Astrocyte (in vitro differentiated cells and primary cell): ENCODE measurements at places on chromosomes 2 and 18.

DNA sequence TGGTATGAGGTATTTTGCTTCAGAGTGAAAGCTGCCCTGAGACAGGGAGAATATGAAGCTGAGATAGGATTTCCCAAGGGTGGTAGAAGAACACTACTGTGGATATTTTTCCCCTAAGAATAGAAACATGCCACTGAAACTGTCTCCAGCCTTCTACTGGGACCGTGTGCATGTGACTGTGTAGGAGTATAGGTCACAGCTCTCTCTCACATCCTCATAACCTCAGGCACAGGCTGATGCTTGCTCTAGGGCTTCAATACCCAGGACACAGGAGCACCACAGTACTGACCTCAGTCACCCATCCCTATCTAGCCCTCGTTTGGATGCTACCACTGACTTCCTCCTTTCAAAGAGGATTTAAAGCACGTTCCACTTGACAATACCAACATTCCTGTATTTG lies 67.2 kb downstream of the REV1 start:
- H3K27me3 ChIP-seq: no peaks in the 10 kb centered on the region
- no peak overlapping the region for H3K27ac ChIP-seq
- H3K4me1 ChIP-seq: peaks cover 24% of the 10 kb centered on the region
- no peak for DNase-seq
- no peak overlapping the region for H3K4me3 ChIP-seq

DNA sequence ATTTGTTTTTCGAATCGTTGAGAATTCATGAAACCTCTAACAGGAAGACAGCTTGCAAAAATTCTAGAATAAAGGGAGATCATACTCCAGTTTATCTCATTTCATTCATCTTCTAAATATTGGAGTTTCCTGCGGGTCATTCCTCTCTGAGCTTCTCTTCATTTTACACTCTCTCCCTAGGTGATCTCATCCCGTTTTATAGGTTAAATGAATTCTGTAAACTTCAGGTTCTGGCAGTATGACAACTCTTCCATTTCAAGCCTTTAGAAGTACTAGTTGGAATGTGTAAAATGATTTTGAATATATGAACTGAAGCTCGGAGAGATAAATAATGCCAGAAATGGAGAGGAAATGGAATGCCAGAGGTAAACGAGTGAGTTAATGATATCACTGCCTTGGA lies 312.4 kb downstream of the METTL4 start:
- no peaks in the 10 kb centered on the region for H3K36me3 ChIP-seq
- no peak for DNase-seq
- H3K27ac ChIP-seq: no peak overlapping the region
- no peak overlapping the region for H3K4me3 ChIP-seq
- no peaks in the 10 kb centered on the region for H3K27me3 ChIP-seq
- H3K4me1 ChIP-seq: no peaks in the 10 kb centered on the region

DNA sequence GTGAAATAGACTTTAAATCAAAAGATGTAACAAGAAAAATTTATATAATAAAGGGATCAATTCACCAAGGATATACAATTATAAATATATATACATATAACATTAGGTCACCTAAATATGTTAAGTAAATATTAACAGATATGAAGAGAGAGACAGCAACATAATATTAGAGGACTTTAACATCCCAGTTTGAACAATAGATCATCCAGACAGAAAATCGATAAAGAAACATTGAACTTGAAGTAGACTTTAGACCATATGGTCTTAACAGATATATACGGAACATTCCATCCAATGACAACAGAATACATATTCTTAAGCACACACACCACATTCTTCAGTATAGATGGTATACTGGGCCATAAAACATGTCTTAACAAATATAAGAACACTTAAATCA lies 649.6 kb upstream of the SETBP1 start:
- no peaks in the 10 kb centered on the region for H3K4me1 ChIP-seq
- no peak overlapping the region for H3K4me3 ChIP-seq
- DNase-seq: no peak
- H3K36me3 ChIP-seq: no peaks in the 10 kb centered on the region

DNA sequence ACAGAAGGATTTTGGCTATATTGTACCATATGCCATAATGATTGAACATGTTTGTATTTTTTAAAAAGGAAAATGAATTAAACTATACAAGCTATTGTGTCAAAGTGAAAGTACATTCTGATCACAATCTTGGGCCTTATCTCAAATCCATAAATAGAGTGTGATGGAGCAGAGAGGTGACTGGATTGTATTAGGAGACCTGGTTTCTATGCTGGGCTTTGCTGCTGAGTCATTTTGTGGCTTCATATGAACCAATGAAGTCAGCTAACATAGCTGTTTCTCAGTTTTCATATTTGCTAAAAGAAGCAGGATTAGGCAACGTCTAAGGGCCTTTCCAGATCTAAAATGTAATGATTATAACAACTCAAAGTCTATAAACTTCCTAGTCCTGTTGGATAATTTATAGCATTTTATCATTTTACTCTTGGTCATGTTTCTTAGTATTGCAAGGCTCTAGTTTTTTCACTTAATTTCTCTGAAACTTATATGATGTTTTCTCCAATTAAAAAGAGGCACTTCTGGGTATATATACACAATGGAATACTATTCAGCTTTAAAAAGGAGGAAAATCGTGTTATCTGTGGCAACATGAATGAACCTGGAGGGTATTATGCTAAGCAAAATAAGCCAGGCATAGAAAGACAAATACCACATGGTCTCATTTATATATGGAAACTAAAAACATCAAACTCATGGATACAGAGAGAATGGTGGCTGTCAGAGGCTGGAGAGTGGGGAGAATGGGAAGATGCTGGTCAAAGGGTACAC lies 112.3 kb downstream of the MEP1B start:
- H3K4me3 ChIP-seq: no peak overlapping the region
- H3K36me3 ChIP-seq: no peaks in the 10 kb centered on the region
- peak overlapping the region; percentile 77 for H3K27ac ChIP-seq
- H3K4me1 ChIP-seq: peaks cover 8% of the 10 kb centered on the region
- no peaks in the 10 kb centered on the region for H3K27me3 ChIP-seq
- peak; percentile 93 for DNase-seq

DNA sequence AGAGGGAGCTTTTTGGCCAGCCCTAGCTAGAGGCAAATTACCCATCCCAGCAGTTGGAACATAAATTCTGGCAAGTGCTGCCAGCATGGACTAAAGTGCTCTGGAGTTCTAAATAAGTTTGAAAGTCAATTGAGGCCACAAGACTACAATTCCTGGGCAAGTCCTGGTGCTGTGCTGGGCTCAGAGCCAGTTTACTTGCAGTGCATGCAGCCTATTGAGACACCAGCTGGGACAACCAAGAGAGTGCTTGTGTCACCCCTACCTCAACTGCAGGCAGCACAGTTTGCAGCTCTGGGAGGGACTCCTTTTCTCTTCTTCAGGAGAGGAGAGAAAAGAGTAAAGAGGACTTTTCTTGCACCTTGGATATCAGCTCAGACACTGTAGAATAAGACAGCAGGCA lies 277.2 kb upstream of the TMEFF2 start:
- DNase-seq: no peak
- no peaks in the 10 kb centered on the region for H3K27me3 ChIP-seq
- no peaks in the 10 kb centered on the region for H3K36me3 ChIP-seq
- no peak overlapping the region for H3K4me3 ChIP-seq

GRCh38 chr2:214706986-214707385 lies 102.5 kb downstream of the BARD1 start:
- H3K27me3 ChIP-seq: no peaks in the 10 kb centered on the region
- H3K4me1 ChIP-seq: no peaks in the 10 kb centered on the region
- DNase-seq: peak; percentile 8
- H3K27ac ChIP-seq: no peak overlapping the region
- H3K4me3 ChIP-seq: no peak overlapping the region
- H3K36me3 ChIP-seq: no peaks in the 10 kb centered on the region

DNA sequence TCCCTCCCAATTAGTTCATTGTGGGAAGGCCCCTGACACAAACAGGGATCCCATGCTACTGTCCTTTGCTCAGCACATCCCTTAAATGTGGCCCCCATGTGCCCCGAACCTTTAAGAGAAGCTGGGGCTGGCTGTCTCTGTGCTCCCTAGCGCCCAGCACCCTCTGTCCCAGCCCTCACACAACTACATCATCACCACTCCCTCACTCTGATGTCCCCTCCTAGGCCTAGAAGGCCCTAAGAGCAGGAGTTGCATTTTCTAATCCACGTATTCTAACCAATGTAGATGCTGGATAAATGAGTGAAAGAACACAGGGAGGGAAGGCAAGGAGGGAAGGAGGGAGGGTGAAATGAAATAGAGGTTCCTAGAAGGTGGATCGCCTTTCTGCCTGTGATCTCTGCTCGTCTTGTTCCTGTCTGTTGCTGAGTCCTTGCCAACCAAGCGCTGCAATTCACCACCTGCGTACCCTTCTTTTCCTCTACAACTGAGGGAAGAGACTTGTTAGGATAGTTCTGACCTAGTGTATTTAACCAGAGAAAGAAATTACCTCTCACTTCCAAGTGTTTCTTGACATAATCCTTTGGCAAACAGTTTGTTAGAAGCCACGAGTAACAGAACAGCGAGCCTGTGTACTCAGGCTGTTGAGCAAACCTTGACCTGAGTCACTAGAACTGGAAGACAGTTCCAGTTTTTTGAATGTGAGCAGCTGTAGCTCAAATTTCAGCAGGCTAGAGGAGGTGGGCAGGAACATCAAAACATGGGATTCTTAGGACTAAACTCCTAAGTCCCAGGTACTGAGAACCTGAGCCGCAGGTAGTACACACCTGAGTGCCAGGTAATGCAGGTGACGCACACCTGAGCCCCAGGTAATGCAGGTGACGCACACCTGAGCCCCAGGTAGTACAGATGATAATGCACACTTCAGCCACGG lies 181.5 kb upstream of the ID2 start:
- H3K36me3 ChIP-seq: no peaks in the 10 kb centered on the region
- H3K4me1 ChIP-seq: no peaks in the 10 kb centered on the region
- H3K27ac ChIP-seq: no peak overlapping the region
- H3K27me3 ChIP-seq: no peaks in the 10 kb centered on the region
- H3K4me3 ChIP-seq: no peak overlapping the region

DNA sequence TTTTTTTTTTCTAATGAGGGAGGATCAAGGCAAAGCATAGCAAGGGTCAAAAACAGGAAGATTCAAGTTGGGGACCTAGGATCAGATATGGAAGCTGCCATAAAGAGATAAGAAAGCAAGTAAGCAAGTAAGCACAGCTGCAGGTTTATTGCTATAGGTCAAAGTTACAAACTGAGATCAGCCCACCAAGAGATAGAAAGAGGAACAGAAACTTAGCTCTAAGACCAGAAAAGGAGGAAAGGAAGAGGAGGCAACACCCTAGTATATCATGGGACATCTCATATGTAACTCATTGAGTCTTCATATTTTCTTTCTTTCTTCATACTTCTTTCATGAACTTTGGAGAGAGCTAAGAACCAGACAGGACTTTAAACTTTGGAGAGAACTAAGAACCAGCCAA lies 295.9 kb upstream of the CRIM1 start:
- no peaks in the 10 kb centered on the region for H3K36me3 ChIP-seq
- H3K27ac ChIP-seq: no peak overlapping the region
- H3K4me3 ChIP-seq: no peak overlapping the region
- no peak for DNase-seq
